ENCODE measurements at places on chromosomes 16 and 17. TPM values are rescaled to one million over a fixed set of nuclear protein-coding genes. Genes with fewer than 3 reads are reported as not detected.

The HOXB1 gene
- total RNA-seq = not detected

GRCh38 chr16:71340406-71340805 lies 18.1 kb upstream of the CALB2 start:
- no peak for DNase-seq

- DNase-seq = no peak
These were observed 26.9 kb upstream of the SLC38A8 start for GRCh38 chr16:84069540-84069939.

GRCh38 chr17:31061678-31062077 lies 33.1 kb upstream of the NF1 start:
- no peak for DNase-seq

All from frontal cortex (tissue), 4 donors.